Kidney capillary endothelial cell (primary cell): ENCODE measurements at places on chromosomes 6 and 20.

DNA sequence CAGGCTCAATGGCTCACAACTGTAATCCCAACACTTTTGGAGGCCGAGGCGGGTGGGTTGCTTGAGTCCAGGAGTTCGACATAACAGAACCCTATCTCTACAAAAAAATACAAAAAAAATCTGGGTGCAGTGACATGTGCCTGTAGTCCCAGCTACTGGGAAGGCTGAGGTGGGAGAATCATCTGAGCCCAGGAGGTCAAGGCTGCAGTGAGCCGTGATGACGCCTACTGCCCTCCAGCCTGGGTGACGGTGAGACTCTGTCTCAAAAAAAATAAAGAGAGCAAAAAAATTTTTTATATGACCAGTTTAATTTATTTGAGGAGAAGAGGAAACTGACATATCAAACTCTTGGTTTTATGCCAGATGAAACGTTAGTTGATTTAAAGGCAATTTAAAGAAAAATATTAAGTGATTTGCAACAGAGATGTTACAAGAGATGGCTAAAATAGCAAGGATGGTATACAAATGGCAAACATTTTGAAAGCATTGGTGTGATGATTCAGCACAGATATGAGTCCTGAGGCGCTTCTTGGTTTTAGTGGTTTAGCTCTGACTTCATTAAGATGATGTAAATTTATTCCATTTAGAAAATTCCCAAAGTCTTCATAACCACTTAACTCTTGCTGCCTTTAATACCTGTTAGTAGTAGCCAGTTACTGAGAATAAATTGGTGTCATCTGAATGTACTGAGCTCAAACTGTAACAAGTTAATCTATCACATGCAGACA is 17.7 kb downstream of the GTF2H5 start:
- DNase-seq, result no peak

- DNase-seq, result no peak
Measured at GRCh38 chr6:128179876-128180438, 279.1 kb upstream of the THEMIS start.

- no peak for DNase-seq
Measured at GRCh38 chr6:71289039-71289801, 609 bp downstream of the OGFRL1 start.

DNA sequence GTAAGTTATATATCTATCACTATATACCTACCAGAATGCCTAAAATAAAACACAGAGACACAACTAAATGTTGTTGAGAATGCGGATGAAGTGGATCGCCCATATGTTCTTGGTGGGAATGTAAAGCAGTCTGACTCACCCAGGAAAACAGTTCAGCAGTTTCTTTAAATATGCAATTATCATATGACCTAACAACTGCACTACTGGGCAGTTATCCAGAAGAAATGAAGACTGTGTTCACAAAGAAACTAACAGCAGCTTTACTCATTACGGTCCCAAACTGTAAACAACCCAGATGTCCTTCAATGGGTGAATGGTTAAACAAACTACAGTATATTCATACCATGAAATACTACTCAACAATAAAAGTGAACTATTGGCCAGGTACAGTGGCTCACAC is 14.3 kb upstream of the ZC3H12D start:
- DNase-seq, result no peak

GRCh38 chr6:73579389-73579788 is 58.6 kb upstream of the EEF1A1 start:
- no peak for DNase-seq

GRCh38 chr20:21229163-21229562 is 74.0 kb upstream of the XRN2 start:
- no peak for DNase-seq
